ENCODE measurements at places on chromosomes 11 and 22.

GRCh38 chr11:33375688-33376311 is 118.6 kb downstream of the HIPK3 start:
- peak; percentile 23 for DNase-seq

DNA sequence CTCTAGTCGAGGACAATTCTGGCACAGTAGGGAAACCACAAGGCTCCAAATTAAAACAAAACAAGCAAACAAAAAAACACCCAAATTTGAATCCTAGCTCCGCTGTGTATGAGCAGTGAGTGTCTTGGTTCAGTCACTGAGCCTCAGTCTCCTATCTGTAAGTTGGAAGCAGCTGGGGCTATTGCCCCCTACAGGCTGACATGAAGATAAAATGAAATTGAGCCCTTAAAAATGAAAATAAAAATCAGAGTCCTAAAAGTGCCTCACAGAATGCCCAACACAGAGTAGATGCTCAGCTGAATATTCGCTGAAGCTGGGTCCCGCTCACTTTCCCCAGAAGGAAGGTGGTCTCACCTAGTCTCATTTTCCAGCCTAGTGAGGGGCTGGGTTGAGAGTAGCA is 65.2 kb downstream of the PDE2A start:
- no peak for DNase-seq

GRCh38 chr11:57276169-57276970 is 39.3 kb upstream of the APLNR start:
- no peak for DNase-seq

DNA sequence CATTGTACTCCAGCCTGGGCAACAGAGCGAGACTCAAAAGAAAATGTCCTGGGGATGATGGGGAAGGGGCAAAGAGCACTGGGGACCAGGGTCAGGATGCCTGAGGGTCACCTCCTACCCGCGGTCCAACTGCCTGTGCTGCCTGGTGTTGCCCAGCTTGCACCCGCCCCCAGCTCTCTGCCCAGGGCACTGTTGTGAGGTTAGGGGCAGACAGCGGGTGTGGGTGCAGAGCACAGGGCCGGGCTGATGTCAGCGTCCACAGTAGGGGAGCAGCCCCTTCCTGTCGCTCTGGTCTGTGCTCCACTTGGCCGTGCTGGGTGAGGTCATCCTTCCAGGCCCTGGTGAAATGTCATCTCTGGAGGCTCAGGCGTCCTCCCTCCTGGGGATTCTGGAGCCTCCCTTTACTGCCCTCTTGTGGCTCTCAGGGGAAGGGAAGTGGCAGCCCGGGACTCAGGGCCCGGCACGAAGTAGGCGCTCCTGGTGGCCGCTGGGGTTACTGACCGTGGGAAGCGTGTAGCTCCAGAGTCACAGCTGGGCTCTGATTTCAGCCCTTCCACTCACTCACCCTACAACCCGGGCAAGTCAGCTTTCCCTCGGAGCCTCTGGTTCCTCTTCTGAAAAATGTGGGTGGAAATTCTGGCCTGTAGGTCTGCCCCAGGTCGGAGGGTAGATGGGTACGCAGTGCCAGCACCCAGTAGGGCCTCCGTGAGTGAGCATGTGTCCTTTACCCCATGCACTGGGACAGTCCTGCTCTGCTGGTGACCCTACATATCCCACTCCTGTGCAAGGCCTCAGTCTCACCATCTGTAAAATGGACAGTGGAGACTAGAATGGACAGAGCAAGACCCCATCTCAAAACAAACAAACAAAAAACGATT is 17.3 kb upstream of the PRR5 start:
- DNase-seq: peak; percentile 93

- no peak for DNase-seq
These were observed 94.9 kb downstream of the GRIK4 start for GRCh38 chr11:120606211-120607010.

GRCh38 chr22:18067548-18068341 is 10.0 kb upstream of the PEX26 start:
- no peak for DNase-seq

DNA sequence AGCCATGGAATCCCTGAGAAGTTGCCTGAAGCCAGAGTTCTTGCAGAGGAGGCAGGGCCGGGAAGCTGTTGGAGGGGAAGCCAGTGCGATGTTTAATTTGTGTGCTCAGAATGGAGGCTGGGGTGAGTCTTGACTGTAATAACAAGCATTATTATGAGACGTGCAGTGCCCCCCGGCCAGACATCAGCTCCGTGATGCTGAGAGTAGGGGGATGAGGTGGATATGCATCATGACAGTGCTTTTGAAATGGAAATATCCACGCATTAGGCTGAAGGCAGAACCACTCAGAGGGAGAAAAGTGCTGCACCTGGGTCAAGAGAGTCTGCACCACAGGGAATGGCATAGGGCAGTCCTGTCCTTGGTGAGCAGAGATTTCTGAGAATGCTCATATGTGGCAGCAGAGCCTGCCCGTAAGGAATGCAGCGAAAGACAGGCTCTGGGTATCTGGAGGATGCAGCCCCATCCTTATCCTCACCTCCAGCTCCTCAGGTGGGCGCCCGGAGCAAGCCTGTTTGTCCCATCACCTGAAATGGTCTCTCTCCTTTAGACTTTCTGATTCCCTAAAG is 37.6 kb upstream of the SEZ6L start:
- DNase-seq: no peak

Data from Caco-2 (cell line).